ENCODE measurements at places on chromosomes 1 and 21. TPM values are rescaled to one million over a fixed set of nuclear protein-coding genes. Genes with fewer than 3 reads are reported as not detected.

PLA2G2A gene
- not detected for polyA plus RNA-seq

- DNase-seq: no peak
Observed at GRCh38 chr21:40425981-40426380, 421.0 kb downstream of the DSCAM start.

HMCN1 gene
- polyA plus RNA-seq: 20.9 TPM

TAS1R1 gene
- polyA plus RNA-seq: 0.05 TPM

SPATA1 gene
- 0.81 TPM for polyA plus RNA-seq

DNA sequence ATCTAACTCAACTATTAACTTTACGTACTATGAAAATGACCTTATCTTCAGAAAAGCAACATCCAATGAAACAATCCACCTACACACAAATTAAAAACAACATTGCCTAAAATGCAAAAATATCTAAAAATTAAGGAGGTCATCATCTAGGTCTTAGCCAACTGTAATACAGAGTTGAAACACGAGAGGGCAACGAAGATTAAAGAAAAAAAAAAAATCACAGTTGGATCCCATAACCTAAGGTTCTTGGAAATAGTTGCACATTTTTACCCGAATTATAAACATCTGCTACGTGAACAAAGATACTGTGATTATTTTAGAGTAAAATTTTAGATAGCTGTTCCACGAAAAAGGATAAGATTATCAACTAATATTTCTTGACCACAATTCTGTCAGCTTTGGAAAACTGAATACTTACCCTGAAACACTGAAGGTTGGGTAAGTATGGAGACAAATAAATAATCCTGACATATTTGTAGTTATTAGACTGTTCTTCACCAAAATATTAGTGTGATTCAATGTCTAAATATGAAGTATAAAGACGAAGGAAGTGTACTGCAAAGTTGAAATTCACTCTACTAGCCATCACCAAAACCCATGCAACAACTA is 88.0 kb upstream of the AK4 start:
- DNase-seq: no peak

All from AG04450 (cell line).